ENCODE measurements at places on chromosomes 13 and 19. TPM values are rescaled to one million over a fixed set of nuclear protein-coding genes. Genes with fewer than 3 reads are reported as not detected.

DNA sequence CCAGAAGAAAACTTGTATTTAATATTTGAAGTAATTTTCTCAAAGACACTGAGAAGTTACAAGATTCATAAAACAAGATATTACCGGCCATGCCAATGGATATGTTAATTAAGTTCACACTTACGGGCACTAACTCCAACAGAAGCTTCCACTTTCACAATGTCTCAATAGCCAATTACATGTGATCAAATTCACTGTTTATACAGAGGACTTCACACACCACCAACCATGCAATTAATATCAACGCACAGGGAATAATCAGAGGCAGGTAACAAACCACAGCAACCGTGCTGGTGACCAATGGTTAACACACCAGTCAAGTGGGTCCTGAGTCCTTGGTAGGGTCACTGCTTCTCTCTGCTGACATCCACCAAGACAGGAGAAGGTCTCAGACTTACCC is 5.9 kb upstream of the ACOD1 start:
- DNase-seq, result no peak

GRCh38 chr19:40298026-40298425 is 12.9 kb upstream of the AKT2 start:
- DNase-seq, result no peak

GRCh38 chr13:51006067-51006845 is 96.7 kb downstream of the RNASEH2B start:
- DNase-seq, result no peak

GRCh38 chr19:10417541-10418234 is 2.6 kb upstream of the PDE4A start:
- no peak for DNase-seq

- no peak for DNase-seq
Observed at GRCh38 chr13:97727991-97728390, 225.5 kb upstream of the IPO5 start.

SBSN gene
- not detected for total RNA-seq

TTC9B gene
- not detected for total RNA-seq

GRCh38 chr13:36883824-36884223 is 36.2 kb downstream of the SMAD9 start:
- no peak for DNase-seq

DNA sequence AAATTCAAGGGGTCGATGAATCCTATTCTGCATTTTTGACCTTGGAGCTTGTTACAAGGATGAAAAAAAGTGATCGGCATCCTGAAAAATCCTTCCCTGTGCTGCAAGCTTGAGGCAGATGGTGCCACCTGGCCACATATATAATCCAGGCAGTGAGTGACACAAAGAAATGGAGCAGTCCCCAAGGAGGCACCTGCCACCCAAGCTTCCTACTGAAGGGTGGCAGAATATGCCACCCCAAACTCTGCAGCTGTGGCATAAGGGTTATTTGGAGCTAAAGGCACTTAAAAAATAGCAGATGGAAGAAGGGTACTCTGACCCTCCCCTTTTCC is 15.4 kb downstream of the TMEM272 start:
- no peak for DNase-seq

DNA sequence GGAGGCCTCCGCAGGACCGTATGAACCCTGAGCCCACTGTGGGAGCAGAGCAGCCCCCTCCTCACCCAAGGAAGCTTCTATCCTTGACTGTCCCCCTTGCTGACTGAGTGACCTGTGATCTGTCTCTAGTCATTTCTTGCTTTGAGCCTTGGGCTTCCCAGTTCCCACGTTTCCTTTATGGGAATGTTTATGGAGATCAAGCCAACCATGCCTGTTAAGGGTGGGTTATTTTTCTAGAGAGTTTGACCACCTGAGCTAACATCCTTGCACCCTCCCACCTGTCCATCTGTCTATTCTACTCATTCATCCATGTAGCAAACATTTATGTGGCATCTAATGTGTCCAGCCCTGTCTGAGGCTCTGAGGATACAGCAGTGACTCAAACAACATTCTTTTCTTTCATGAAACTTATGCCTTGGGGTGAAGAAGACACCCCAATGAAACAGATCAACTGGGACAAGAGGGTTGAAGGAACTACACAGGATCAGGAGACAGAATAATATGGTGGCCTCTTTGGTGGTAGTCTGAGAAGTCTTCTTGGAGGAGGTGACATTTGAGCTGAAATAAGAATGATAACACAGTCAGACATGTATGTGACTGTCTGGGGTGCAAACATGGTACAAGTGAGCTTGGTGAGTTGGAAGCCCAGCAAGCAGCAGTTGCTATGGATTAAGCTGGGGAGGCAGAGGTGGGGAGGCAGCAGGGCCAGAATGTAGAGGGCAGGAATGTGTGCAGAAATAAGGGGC is 30.5 kb downstream of the CERS4 start:
- DNase-seq, result no peak

DNA sequence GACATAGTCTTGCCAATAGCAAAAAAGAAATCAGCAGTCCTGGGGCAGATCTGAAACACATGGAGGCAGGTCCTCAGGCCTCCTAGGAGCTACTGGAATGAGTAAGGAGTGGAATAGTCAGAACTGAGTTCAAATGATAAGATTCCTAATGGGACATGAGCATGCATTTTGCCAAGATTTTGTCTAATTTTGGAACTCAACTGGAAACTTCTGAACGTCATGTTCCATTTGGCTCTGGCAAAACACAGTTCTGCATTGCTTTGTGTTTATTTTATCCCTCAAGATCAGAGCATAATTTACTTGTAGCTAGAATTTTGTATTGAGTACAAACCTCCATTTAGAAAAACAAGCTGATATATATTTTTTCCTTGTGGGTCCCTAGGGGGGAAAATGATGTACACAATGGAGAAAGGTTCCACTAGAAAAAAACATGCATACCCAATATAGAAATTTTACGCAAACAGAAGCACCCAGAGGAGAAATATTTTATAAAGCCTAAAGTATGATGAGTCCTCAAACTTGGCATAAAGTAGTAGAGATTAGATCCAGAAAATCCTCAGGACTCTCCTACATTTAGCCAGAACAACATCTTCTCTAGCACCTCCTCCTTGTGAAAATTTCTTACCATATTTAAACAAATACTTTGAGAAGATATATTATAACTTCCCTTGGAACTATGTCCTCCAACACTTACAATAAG is 149.0 kb upstream of the SERP2 start:
- peak; percentile 80 for DNase-seq

ZNF442 gene
- 0.55 TPM for total RNA-seq

- DNase-seq, result no peak
Observed at GRCh38 chr19:6774821-6775707, 2.6 kb downstream of the VAV1 start.

PRKCG gene
- not detected for total RNA-seq

- no peak for DNase-seq
Observed at GRCh38 chr13:110652764-110653163, 37.4 kb downstream of the NAXD start.

- no peak for DNase-seq
Observed at GRCh38 chr13:32964987-32965386, 51.2 kb upstream of the KL start.

GADD45B gene
- 117 TPM for total RNA-seq
